Endothelial cell of umbilical vein (primary cell): ENCODE measurements at places on chromosomes 6 and 20. TPM values are rescaled to one million over a fixed set of nuclear protein-coding genes. Genes with fewer than 3 reads are reported as not detected.

Gene ELOVL2
- not detected in 2 replicates for polyA plus RNA-seq

Gene CAPN11
- 1.0 and 1.7 TPM in 2 replicates for polyA plus RNA-seq

DNA sequence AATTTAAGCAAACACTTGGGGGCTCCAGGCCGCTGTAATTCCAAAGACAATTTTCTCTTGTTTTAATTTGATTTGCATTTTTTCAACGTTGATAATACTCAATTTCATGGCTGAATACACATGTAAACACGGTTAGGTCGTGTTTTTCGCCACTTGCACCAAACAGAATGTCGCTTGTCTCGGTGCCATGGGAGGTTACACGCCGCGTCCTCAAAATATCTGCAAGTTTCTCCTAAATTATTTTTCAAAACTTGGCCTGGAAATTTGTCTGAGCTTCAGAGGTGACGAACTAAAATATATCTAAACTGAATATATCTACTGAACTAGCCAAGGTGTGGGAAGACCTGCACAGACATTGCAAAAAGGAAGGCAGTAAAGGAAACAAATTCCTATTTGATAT, 15.0 kb downstream of the FOXA2 start:
- no peak overlapping the region for H3K27ac ChIP-seq
- peaks cover 86% of the 10 kb centered on the region for H3K27me3 ChIP-seq
- H3K36me3 ChIP-seq, result no peaks in the 10 kb centered on the region
- DNase-seq, result no peak

- H3K27me3 ChIP-seq, result peaks cover 26% of the 10 kb centered on the region
- DNase-seq, result no peak
- H3K4me1 ChIP-seq, result no peaks in the 10 kb centered on the region
- H3K4me3 ChIP-seq, result no peak overlapping the region
- no peaks in the 10 kb centered on the region for H3K36me3 ChIP-seq
Measured at GRCh38 chr6:33053230-33053629, 20.2 kb downstream of the HLA-DPA1 start.

Gene NANP
- polyA plus RNA-seq, result 4.2 and 4.5 TPM in 2 replicates

DNA sequence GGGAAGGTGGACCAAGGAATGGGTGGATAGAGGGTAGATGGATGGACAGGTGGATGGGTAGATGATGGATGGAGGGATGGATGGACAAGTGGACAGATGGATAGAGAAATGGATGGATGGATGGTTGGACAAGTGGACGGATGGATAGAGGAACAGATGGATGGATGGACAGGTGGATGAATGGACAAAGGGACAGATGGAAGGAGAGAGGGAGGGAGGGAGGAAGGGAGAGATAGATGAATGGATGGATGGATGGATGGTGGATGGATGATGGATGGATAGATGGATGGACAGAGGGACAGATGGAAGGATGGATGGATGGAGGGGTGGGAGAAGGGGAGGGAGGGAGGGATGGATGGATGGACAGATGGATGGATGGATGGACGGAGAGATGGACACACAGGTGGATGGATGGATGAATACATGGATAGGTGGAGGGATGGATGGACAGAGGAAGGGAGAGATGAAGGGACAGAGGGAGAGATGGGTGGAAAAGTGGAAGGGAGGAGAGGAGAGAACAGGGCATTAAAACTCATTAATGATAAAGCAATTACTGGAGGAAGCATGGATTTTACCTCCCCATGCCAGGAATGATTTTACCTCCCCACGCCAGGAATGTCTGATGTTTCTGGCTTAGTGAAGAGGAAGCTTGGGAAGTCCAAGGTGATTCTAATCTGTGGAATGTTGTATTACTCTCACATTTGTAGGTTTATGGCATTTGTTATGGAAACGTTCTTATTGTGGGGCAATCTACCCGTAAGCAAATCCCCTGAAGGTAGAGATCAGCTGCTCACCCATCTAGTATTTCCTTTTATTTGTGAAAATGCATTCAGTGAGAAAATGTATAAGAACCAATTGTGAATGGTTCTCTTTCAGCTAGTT, 383.3 kb downstream of the TAF4 start:
- DNase-seq, result no peak
- no peaks in the 10 kb centered on the region for H3K4me1 ChIP-seq
- H3K4me3 ChIP-seq, result no peak overlapping the region

GRCh38 chr6:389622-390021, 1.9 kb upstream of the IRF4 start:
- DNase-seq, result no peak
- H3K27ac ChIP-seq, result no peak overlapping the region
- no peaks in the 10 kb centered on the region for H3K36me3 ChIP-seq
- no peak overlapping the region for H3K4me3 ChIP-seq
- H3K27me3 ChIP-seq, result peaks cover 56% of the 10 kb centered on the region
- H3K4me1 ChIP-seq, result peaks cover 6% of the 10 kb centered on the region

Gene REM1
- 0.14 and 0.19 TPM in 2 replicates for polyA plus RNA-seq

DNA sequence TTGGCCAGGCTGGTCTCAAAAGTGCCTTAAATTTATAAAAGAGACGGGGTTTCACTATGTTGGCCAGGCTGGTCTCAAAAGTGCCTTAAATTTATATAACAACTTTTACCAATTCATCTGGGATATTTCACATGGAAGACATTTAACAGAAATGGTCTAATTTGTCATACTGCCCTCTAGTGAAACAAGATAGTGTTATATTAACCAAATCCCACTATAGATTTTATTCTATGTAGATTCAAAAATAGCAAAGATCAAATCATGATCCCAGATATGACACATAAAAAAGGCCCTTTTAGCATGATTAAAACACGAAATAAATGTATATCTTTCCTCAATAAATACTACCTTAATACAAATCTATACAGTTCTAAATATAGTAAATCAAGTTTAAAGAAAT, 102.8 kb upstream of the TFAP2D start:
- no peaks in the 10 kb centered on the region for H3K4me1 ChIP-seq
- H3K36me3 ChIP-seq, result no peaks in the 10 kb centered on the region
- no peak overlapping the region for H3K4me3 ChIP-seq
- no peak for DNase-seq
- H3K27ac ChIP-seq, result no peak overlapping the region

DNA sequence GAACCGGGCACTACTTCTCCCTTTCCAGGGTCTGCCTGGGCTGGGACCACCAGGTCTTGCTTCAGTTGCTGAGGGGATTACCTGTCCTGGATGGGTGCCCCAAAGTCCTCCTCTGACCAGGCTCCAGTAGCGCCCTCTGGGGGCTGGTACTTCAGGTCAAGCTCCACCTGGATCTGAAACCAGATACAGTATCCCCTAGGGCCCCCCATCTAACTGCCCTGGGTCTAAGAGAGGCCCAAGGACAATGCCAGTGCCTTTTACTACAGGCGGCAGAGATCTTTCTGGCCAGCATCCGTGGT, 11.2 kb upstream of the SPAG4 start:
- no peak overlapping the region for H3K27ac ChIP-seq
- H3K36me3 ChIP-seq, result no peaks in the 10 kb centered on the region
- peaks cover 8% of the 10 kb centered on the region for H3K4me1 ChIP-seq
- H3K4me3 ChIP-seq, result no peak overlapping the region

GRCh38 chr20:33837096-33837830, 26.1 kb downstream of the CHMP4B start:
- H3K4me3 ChIP-seq, result no peak overlapping the region
- no peak overlapping the region for H3K27ac ChIP-seq
- peaks cover 4% of the 10 kb centered on the region for H3K36me3 ChIP-seq
- no peaks in the 10 kb centered on the region for H3K27me3 ChIP-seq

Gene MUC21
- polyA plus RNA-seq, result not detected in 2 replicates
